Naive thymus-derived CD4-positive, alpha-beta T cell (primary cell): ENCODE measurements at places on chromosomes 5 and 9. TPM values are rescaled to one million over a fixed set of nuclear protein-coding genes. Genes with fewer than 3 reads are reported as not detected.

DNA sequence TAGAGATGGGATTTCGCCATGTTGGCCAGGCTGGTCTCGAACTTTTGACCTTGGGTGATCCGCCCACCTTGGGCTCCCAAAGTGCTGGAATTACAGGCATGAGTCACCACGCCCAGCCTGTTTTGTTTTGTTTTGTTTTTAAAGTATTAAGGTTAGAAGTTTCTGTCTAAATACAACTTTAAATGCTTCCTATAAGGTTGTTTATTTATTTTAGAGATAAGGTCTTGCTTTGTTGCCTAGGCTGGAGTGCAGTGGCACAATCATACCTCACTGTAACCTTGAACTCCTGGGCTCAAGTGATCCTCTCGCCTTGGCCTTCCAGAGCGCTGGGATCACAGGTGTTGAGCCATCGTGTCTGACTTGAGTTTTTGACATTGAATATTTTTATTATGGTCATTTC, 11.4 kb downstream of the MRRF start:
- H3K27ac ChIP-seq: no peak overlapping the region
- DNase-seq: no peak
- H3K27me3 ChIP-seq: no peaks in the 10 kb centered on the region
- H3K4me1 ChIP-seq: peaks cover 5% of the 10 kb centered on the region

DNA sequence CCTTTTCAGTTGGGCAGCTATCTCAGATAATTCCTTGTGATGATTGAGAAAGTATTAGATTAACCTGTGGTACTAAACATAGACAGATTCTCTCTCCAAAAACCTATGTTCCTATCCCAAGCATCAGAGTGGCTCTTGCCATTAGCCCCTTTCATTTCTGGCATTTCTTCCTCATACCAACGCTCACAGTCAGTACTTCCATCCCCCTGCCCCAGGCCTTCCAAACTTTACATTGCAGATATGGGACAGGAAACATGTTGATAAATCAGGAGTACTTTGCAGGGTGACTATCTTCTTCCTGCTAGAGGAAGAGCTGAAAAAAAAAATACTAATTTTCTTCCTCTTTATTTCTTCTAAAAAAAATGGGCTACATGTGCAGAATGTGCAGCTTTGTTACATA, 442.6 kb upstream of the RGMB start:
- H3K27ac ChIP-seq: no peak overlapping the region
- H3K27me3 ChIP-seq: no peaks in the 10 kb centered on the region
- no peak overlapping the region for H3K4me3 ChIP-seq
- H3K4me1 ChIP-seq: no peaks in the 10 kb centered on the region
- DNase-seq: no peak
- H3K36me3 ChIP-seq: no peaks in the 10 kb centered on the region

DNA sequence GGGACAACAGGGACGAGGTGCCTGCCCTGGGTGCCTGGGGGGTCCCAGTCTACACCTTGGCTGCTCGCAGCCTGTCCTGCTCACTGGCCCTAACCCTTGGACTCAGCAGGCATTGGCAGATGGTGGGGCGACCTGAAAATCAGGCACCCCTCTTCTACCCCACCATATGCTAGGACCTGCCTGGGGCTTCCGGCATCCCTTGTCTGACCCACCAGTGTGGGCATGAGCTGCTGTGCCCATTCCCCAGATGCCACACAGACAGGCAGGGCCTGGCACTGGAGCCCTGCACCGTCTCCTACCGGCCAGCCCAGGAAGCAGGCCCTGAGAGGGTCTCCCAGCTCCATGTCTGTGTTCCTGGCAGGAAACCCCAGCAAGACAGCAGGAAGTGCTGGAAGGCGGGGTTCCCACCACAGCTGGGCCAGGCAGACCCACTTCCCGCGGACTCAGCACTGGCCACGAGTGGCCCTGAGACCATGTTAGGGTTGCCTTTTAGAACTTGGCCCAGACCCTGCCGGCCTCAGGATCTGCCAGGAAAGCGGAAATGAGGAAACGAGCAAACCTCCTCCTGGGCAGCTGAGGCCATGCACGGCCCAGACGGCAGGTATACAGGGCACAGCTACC, 3.1 kb downstream of the NINJ1 start:
- peaks cover 68% of the 10 kb centered on the region for H3K4me1 ChIP-seq
- no peaks in the 10 kb centered on the region for H3K36me3 ChIP-seq
- no peak overlapping the region for H3K4me3 ChIP-seq
- DNase-seq: no peak

DNA sequence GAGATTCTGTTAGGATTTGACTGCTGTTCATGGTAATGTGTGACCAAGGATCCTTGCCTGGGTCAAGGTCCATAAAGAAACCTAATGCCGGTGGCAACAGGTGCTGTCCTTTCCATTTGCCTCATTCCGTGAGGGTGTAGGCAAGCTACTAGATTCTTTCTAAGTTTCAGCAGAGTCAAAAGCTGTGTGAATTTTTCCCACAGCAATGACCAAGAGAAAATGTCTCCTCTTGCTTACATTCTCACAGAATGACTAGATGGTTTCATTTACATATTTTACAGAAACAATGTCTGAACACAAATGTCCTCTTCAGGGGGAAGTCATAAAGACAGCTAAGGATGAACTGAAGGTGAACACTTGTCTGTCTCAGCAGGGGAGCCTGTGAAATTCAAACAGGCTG, 75.3 kb upstream of the SV2C start:
- no peak overlapping the region for H3K4me3 ChIP-seq
- H3K4me1 ChIP-seq: no peaks in the 10 kb centered on the region
- H3K27ac ChIP-seq: no peak overlapping the region
- no peaks in the 10 kb centered on the region for H3K27me3 ChIP-seq
- DNase-seq: no peak

GRCh38 chr5:134132372-134133187, 18.1 kb downstream of the TCF7 start:
- no peaks in the 10 kb centered on the region for H3K27me3 ChIP-seq
- peak overlapping the region; percentile 86 for H3K4me3 ChIP-seq
- DNase-seq: peak; percentile 89
- peaks cover 51% of the 10 kb centered on the region for H3K36me3 ChIP-seq

GRCh38 chr5:156327296-156327695, 332 bp downstream of the SGCD start:
- H3K27ac ChIP-seq: no peak overlapping the region
- DNase-seq: no peak
- no peak overlapping the region for H3K4me3 ChIP-seq
- H3K36me3 ChIP-seq: no peaks in the 10 kb centered on the region

DNA sequence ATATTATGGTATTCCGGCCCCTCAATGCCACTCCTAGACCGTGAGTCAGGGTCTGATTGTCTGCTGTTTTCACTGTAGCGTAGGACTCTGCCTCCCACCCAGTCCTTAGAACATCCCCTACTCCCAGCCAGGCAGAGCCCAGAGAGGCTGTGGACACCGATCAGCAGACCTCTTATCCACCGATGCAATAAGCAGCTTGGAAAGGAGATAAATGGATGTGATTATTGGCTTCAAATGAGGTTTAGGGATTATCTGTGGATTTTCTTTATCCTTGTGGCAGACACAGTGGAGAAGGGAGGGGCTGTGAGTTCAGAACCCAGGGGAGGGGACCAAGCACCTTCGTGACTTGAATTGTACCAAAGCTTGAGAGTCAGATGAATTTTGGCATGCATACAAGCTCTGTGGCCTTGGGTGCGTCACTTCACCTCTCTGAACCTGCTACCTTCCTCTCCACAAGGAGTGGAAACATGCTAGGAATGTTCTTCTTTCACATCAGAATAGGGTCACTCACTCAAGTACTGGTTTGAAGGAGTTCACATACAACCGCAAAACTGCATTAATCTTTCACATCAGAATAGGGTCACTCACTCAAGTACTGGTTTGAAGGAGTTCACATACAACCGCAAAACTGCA, 83.1 kb upstream of the CPLX2 start:
- no peak for DNase-seq
- H3K36me3 ChIP-seq: no peaks in the 10 kb centered on the region
- no peak overlapping the region for H3K27ac ChIP-seq
- no peaks in the 10 kb centered on the region for H3K4me1 ChIP-seq
- no peak overlapping the region for H3K4me3 ChIP-seq

GRCh38 chr9:93391898-93392297, 59.6 kb upstream of the FAM120A start:
- H3K4me1 ChIP-seq: no peaks in the 10 kb centered on the region
- H3K4me3 ChIP-seq: no peak overlapping the region
- no peak overlapping the region for H3K27ac ChIP-seq
- H3K27me3 ChIP-seq: no peaks in the 10 kb centered on the region
- H3K36me3 ChIP-seq: no peaks in the 10 kb centered on the region

DNA sequence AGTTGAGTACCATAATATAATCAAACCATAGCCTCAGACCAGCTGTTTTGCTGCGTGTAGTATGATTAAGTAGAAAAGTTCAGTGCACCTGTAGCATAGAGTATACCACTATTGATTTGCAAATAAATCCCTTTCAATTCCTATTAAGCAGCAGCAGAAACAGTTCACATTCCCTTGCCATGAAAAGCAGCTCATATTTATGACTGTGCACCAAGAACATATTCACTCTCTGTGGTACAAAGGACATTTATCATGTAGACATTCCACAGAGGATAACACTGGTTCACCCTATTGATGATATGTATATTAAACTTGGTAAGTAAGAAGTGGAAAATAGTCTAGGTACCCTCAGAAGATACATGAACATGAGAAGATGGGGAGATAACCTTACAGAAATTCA, 1689.1 kb upstream of the CDH6 start:
- no peaks in the 10 kb centered on the region for H3K27me3 ChIP-seq
- no peaks in the 10 kb centered on the region for H3K36me3 ChIP-seq
- no peak for DNase-seq
- H3K27ac ChIP-seq: no peak overlapping the region
- H3K4me3 ChIP-seq: no peak overlapping the region

DNA sequence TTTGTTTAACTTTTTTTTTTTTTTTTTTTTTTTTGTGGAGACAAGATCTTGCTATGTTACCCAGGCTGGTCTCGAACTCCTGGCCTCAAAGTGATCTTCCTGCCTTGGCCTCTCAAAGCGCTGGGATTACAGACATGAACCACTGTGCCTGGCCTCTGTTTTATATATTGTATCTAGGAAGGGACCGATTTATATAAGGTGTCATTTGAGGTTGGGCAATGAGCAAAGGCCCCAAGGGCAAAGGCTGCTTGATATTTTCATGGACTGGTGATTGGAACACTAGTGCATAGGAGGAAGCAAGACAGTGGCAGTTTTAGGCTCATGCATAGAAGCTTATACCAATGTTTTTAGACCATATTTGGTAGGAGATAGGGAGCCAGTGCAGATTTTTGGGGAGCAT, 3.2 kb downstream of the SLC26A2 start:
- no peaks in the 10 kb centered on the region for H3K36me3 ChIP-seq
- no peaks in the 10 kb centered on the region for H3K27me3 ChIP-seq
- peaks cover 28% of the 10 kb centered on the region for H3K4me1 ChIP-seq
- no peak for DNase-seq
- no peak overlapping the region for H3K27ac ChIP-seq
- H3K4me3 ChIP-seq: no peak overlapping the region

GRCh38 chr9:122051351-122052321, 41.5 kb downstream of the TTLL11 start:
- DNase-seq: no peak
- no peaks in the 10 kb centered on the region for H3K4me1 ChIP-seq
- no peak overlapping the region for H3K4me3 ChIP-seq
- no peaks in the 10 kb centered on the region for H3K36me3 ChIP-seq
- H3K27me3 ChIP-seq: no peaks in the 10 kb centered on the region

The B4GALT1 gene
- polyA plus RNA-seq: 16.4 TPM
